ENCODE measurements at places on chromosomes 5 and 9. TPM values are rescaled to one million over a fixed set of nuclear protein-coding genes. Genes with fewer than 3 reads are reported as not detected.

- DNase-seq: no peak
Observed at GRCh38 chr9:91500509-91501014, 76.9 kb upstream of the NFIL3 start.

DNA sequence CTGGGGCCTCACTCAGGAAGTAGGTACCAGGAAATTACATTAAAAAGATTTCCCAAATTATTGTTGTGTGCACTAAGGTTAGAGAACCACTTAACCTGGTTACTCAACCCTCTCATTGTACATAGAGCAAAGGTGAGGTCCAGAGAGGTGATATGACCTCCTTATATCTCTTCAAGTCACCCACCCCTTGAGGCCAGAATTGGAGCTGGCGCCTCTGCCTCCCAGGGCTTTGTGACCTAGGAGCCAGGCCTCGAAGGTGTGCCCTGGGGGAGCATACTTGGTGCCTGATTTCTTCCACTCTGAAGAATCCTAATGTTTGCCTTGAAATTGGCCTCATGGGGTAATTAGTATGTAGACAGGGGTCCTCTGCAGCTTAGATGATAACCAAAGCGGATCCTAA is 95.1 kb upstream of the CTSL start:
- DNase-seq: no peak

GRCh38 chr9:132451276-132451675 is 41.3 kb downstream of the CFAP77 start:
- no peak for DNase-seq

DNA sequence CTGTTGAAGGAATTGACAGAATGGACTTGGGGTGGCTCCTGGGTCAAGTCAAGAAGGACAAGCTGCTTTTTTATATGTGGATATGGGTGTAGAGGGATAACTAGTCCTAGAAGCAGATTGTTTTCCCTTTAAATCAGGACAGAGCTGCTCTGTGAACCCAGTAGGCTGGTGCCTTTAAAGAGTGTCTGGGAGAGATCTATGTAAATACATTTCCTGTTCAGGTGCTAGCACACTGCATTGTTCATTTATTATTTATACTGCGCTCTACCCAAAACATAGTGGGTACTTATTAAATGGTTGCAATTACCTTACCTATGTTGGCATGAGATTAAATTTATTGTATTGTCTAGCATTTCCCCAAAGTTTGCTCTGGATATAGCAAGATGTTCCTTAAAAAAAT is 86.6 kb upstream of the EQTN start:
- no peak for DNase-seq

DNA sequence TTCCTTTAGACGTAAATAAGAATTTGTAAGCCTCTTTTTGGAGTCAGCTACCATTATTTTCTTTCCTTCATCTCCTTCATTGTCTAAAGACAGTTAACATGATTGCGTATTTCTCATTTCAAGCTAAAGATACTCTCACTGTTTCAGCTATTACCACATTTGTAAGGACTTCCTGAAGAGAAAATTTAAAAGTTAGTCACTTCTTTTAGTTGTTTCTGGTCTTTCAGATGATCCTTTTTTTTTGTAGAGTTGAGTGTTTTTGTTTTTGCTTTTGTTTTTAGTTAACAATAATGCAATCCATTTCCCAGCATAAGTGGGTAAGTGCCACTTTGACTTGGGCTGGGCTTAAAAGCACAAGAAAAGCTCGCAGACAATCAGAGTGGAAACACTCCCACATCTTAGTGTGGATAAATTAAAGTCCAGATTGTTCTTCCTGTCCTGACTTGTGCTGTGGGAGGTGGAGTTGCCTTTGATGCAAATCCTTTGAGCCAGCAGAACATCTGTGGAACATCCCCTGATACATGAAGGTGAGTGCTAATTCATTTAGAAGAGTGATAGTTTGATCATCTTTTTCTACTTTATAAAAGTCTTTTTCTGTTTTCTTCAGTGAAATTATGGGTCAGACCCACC is 2.0 kb downstream of the IL31RA start:
- no peak for DNase-seq

Gene ELL2
- total RNA-seq: 80.0 TPM
